CD4-positive, alpha-beta T cell (primary cell): ENCODE measurements at places on chromosomes 1 and 21.

- no peaks in the 10 kb centered on the region for H3K36me3 ChIP-seq
- H3K27me3 ChIP-seq, result no peaks in the 10 kb centered on the region
- H3K4me3 ChIP-seq, result no peak overlapping the region
- peaks cover 21% of the 10 kb centered on the region for H3K4me1 ChIP-seq
- no peak overlapping the region for H3K27ac ChIP-seq
- no peak for DNase-seq
Observed at GRCh38 chr1:236421022-236421421, 26.9 kb downstream of the EDARADD start.

- no peak for DNase-seq
- H3K4me3 ChIP-seq, result no peak overlapping the region
- H3K27ac ChIP-seq, result no peak overlapping the region
- H3K4me1 ChIP-seq, result no peaks in the 10 kb centered on the region
- no peaks in the 10 kb centered on the region for H3K27me3 ChIP-seq
- no peaks in the 10 kb centered on the region for H3K36me3 ChIP-seq
Observed at GRCh38 chr1:48908606-48909005, 131.9 kb upstream of the BEND5 start.

GRCh38 chr1:9073143-9073542, 3.7 kb upstream of the SLC2A5 start:
- no peak overlapping the region for H3K4me3 ChIP-seq
- peaks cover 3% of the 10 kb centered on the region for H3K4me1 ChIP-seq
- H3K27ac ChIP-seq, result no peak overlapping the region
- DNase-seq, result no peak

DNA sequence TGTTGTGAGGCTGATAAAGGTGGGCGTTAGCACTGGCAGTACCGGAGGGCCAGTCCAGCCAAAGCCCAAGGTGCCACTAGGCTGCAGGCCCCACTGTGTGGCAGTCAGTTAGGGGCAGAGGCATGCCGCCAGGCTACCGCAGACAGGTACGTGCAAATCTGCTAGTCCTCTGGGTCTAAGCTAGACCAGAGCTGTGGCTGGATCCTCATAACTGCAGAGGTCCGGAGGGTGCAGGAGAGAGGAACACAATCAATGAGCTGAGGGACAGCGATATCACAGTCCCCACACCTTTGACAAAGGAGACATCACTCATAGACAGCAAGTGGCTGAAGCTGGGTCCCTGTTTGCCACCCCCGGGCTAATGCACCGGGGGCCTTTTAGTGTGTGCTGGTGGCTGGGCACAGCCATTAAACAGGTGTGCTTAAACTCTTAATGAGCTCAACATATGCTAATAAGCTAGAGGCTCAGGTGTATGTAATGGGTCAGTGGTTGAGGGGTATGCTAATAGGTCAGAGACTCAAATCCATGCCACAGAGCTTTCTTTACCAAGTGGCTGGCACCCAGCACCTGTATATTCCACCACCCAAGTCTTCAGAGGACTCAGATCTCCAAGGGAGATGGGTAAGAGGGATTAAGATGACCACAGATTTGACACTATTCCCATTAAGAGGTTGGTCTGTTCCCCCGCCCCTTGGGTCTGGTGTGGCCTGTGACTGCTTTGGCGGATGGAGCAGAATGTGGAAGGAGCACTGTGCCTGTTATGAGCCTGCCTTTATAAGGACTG, 82.0 kb downstream of the GLIS1 start:
- no peaks in the 10 kb centered on the region for H3K4me1 ChIP-seq
- H3K4me3 ChIP-seq, result no peak overlapping the region
- H3K27me3 ChIP-seq, result peaks cover 2% of the 10 kb centered on the region

GRCh38 chr1:178690496-178690895, 34.5 kb upstream of the RALGPS2 start:
- H3K27me3 ChIP-seq, result no peaks in the 10 kb centered on the region
- no peak for DNase-seq
- H3K4me1 ChIP-seq, result no peaks in the 10 kb centered on the region
- H3K4me3 ChIP-seq, result no peak overlapping the region

DNA sequence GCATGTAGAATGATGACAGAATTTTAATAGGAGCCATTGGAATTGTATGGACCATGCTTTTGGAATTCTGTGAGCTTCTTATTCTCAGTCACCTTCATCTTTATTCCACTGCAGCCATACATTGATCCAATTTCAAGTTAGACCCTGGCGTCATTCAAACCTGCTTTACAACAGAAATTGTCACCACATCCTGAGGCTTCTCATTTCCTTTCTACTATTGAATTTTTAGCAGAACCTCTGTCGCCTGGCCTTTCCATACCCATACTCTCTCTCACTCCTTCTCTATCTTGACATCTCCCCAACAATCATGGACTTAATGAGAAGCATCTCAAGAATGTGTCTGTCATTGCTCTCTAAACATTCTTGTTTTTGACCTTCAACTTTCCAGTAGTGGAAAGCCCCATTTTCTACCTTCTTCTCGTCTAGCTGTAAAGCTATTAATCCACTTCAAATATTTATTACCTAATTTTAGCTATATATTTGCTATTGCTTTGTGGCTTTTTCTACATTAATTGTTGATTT, 74.1 kb downstream of the CRB1 start:
- no peaks in the 10 kb centered on the region for H3K4me1 ChIP-seq
- no peak overlapping the region for H3K27ac ChIP-seq
- H3K4me3 ChIP-seq, result no peak overlapping the region

DNA sequence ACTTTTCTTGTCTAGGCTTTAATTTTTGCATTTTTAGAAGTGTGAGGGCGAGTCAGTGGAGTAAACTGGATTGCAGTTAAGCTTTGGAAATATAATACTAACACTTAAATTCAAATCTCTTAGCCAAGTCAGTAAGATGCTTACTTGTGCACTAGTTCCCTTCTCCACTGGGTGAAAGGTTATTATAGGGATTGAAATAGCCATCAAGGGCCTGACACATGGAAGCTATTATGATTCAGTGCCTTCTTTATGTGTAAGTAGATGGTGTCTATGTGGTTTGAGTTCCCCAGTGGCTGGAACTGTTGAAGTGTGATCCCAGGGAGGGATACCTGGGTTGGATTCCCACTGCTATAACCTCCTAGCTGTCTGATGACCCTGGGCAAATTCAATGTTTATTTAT, 24.7 kb upstream of the DMRTA2 start:
- H3K36me3 ChIP-seq, result no peaks in the 10 kb centered on the region
- no peak for DNase-seq
- no peaks in the 10 kb centered on the region for H3K27me3 ChIP-seq

GRCh38 chr1:175410560-175410959, 218.0 kb upstream of the KIAA0040 start:
- H3K4me3 ChIP-seq, result no peak overlapping the region
- H3K36me3 ChIP-seq, result no peaks in the 10 kb centered on the region
- no peak for DNase-seq
- no peaks in the 10 kb centered on the region for H3K4me1 ChIP-seq
- H3K27ac ChIP-seq, result no peak overlapping the region

GRCh38 chr1:172382990-172383389, 37.5 kb upstream of the C1orf105 start:
- no peaks in the 10 kb centered on the region for H3K4me1 ChIP-seq
- H3K27me3 ChIP-seq, result no peaks in the 10 kb centered on the region
- no peak for DNase-seq
- no peak overlapping the region for H3K4me3 ChIP-seq
- no peaks in the 10 kb centered on the region for H3K36me3 ChIP-seq

DNA sequence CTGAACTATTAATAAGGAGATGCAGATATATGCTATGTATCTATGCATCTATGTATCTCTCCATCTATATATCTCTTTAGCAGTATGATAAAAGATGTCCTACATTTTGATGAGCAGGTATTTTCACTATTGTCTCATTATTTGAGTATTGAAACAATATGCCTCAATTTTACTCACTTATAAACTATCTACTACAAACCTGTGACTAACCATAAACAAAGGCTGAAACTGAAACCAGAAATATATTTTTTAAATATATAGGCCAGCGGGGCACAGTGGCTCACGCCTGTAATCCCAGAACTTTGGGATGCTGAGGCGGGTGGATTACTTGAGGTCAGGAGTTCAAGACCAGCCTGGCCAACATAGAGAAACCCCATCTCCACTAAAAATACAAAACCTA, 22.0 kb downstream of the EIF4G3 start:
- H3K27ac ChIP-seq, result no peak overlapping the region
- DNase-seq, result no peak
- H3K4me1 ChIP-seq, result no peaks in the 10 kb centered on the region
- H3K4me3 ChIP-seq, result no peak overlapping the region
- H3K27me3 ChIP-seq, result no peaks in the 10 kb centered on the region

- H3K36me3 ChIP-seq, result peaks cover 15% of the 10 kb centered on the region
- H3K4me1 ChIP-seq, result peaks cover 70% of the 10 kb centered on the region
- no peak overlapping the region for H3K4me3 ChIP-seq
- H3K27ac ChIP-seq, result no peak overlapping the region
- no peak for DNase-seq
- no peaks in the 10 kb centered on the region for H3K27me3 ChIP-seq
Observed at GRCh38 chr21:33940881-33941245, 25.3 kb upstream of the ATP5PO start.

DNA sequence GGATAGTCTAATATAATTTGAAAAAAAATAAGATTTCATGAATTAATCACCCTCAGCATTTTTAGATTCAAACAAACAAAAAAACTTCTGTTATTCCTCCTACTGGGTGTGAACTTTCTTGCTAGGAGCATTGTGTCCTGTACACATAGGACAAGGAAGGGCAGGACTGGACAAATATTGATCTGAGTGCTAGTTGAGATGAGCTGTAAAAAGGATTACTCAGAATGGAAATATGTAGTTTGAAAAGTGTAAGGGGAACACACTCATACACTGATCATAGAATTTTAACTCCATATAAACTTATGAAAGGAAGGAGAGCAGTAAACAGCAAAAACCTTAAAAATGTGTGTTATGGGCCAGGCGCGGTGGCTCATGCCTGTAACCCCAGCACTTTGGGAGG, 156.5 kb upstream of the ZNF648 start:
- no peaks in the 10 kb centered on the region for H3K27me3 ChIP-seq
- no peaks in the 10 kb centered on the region for H3K4me1 ChIP-seq
- H3K27ac ChIP-seq, result no peak overlapping the region
- no peak for DNase-seq
- no peaks in the 10 kb centered on the region for H3K36me3 ChIP-seq

- H3K27ac ChIP-seq, result no peak within 1 kb of the TSS
- no peak within 1 kb of the TSS for H3K4me3 ChIP-seq
- peaks cover 2% of the 10 kb centered on the region for H3K27me3 ChIP-seq
- no peaks in the 10 kb centered on the region for H3K4me1 ChIP-seq
Observed at GRCh38 chr1:20119347-20119746, at the start of gene PLA2G2D. PLA2G2D (minus strand) TSS chr1:20119536; CDS start chr1:20119498, 38 bp downstream.

GRCh38 chr1:19460535-19461219, 24.7 kb downstream of the CAPZB start:
- H3K4me3 ChIP-seq, result no peak overlapping the region
- peaks cover 100% of the 10 kb centered on the region for H3K4me1 ChIP-seq
- no peak for DNase-seq
- H3K27me3 ChIP-seq, result no peaks in the 10 kb centered on the region
- H3K27ac ChIP-seq, result peak overlapping the region; percentile 35
- H3K36me3 ChIP-seq, result peaks cover 5% of the 10 kb centered on the region

DNA sequence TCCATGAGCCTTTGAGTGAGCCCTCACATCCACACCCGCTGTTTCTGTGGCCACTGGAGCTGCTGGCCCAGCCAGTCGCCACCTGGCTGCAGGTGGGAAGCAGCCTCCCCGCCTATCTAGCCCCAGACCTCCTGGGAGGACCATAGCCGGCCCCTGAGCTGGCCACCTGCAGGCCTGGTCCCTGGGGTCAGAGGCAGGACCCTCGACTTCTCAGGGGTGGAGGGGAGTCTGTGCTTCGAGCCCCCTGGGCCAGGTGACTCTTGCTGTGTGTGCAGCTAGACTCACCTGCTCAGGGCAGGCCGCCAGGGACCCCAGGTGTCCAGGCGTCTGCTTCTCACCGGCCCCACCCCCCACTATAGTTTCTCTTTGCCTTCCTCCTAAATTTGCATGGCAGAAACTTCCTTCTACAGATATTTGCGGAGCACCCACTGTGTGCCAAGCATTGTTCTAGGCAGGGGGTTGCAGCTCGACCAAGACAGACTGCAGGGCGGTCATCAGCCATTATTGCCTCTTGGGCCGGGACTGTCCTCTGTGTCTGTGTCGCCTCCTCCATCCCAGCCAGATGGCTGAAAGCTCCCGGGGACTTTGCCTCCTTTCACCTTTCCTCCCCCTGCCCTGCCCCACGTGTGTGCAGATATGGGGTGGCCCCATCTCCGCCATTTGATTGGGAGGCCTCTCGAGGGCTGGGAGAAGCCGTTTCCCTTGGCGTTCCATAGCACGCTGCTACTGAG, 27.3 kb downstream of the SPSB1 start:
- DNase-seq, result no peak
- H3K4me3 ChIP-seq, result no peak overlapping the region
- H3K4me1 ChIP-seq, result peaks cover 22% of the 10 kb centered on the region
- H3K27me3 ChIP-seq, result no peaks in the 10 kb centered on the region

DNA sequence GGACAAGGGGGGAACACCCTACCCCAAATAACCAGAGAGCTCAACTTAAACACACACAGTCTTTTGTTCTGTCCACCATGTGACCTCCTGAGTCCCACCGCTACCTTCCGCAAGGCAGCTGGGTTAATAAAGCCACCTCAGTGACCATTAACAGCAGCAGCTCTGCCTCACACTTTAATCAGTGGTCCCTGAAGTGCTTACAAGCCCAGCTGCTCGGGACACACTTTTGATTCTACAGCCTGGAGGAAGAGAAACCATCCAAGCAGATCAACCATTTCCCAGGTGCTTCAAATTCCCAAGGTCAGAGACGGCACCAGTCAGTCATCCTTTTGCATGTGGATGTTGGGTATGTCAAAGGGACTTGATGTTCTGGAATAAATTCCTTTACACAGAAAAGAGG, 70.1 kb downstream of the KCNJ15 start:
- peaks cover 21% of the 10 kb centered on the region for H3K4me1 ChIP-seq
- H3K36me3 ChIP-seq, result no peaks in the 10 kb centered on the region
- no peaks in the 10 kb centered on the region for H3K27me3 ChIP-seq
- H3K4me3 ChIP-seq, result no peak overlapping the region

GRCh38 chr1:110356379-110356778, 17.2 kb downstream of the RBM15 start:
- H3K36me3 ChIP-seq, result peaks cover 4% of the 10 kb centered on the region
- DNase-seq, result no peak
- H3K27ac ChIP-seq, result no peak overlapping the region
- H3K4me1 ChIP-seq, result no peaks in the 10 kb centered on the region
- no peaks in the 10 kb centered on the region for H3K27me3 ChIP-seq

DNA sequence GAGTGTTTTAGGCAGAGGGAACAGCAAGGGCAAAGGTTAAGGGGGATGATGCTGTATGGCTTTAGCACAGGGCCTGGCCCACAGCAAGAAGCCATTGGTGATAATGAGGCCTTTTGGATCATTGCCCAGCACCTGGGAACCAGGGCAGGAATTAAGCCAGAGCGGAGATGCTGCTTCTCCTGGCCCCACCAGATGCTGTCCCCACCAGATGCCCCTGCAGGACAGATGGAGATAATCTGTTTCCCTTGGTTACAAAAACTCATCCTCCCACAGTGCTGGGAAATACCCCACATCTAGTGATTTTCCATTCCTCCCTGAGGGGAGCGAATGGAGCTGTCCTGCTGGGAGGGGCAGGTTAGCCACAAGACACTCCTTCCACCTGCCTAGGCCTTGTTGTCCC, 18.8 kb downstream of the OPRD1 start:
- no peaks in the 10 kb centered on the region for H3K36me3 ChIP-seq
- no peak for DNase-seq
- no peaks in the 10 kb centered on the region for H3K27me3 ChIP-seq
- H3K4me3 ChIP-seq, result no peak overlapping the region
